ENCODE measurements at places on chromosomes 5 and 9. TPM values are rescaled to one million over a fixed set of nuclear protein-coding genes. Genes with fewer than 3 reads are reported as not detected.

SPATA31D4 gene
- not detected for total RNA-seq

CCL21 gene
- total RNA-seq: not detected

SLC28A3 gene
- 0.03 TPM for total RNA-seq

IER5L gene
- total RNA-seq: 51.5 TPM

RGS14 gene
- 5.3 TPM for total RNA-seq

NIPSNAP3A gene
- 14.3 TPM for total RNA-seq

FBXL7 gene
- 1.5 TPM for total RNA-seq

TSLP gene
- not detected for total RNA-seq

FOCAD gene
- total RNA-seq: 17.3 TPM

WDR31 gene
- total RNA-seq: 1.1 TPM

Measured in A549 treated with Mapracorat at 1 μM for 4 hours (cell line).